ENCODE measurements at places on chromosomes 6 and 20.

- DNase-seq = peak; percentile 85
Observed at GRCh38 chr6:146915671-146916127, 288.5 kb upstream of the STXBP5 start.

GRCh38 chr20:50666709-50667298 lies 24.5 kb downstream of the RIPOR3 start:
- DNase-seq = no peak

DNA sequence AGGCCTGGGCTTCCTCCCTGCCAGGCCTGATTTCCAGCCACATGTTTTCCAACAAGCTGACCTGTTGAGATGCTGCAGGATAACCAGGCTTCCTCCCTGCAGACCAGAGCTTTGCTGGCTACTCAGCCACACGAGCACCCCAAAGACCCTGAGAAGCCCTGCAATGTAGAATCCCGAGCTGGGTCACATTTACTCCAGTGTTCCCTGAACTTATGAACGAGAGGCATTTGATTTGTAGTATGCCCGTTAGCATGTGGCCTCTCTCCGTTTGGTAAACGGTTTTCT lies 4.0 kb downstream of the SIRPA start:
- no peak for DNase-seq

DNA sequence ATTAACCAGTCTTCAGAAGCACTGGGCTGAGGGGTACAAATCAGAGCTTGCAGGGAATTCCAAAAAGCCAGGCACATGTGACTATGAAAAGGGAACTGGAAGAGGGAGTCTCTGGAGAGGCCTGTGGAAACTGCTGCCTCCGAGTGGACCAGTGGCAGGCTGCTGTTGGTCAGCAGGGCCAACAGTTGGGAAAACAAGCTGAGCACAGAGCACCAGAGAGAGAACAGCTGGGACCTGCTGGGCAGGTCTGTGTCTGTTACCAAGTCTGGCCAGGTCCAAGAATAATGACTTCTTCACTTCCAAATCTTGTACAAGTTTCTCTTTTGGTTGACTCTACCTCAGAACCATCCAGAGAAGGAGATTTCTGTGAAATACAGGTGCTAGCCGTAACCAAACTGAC lies 81.4 kb downstream of the LIN28B start:
- no peak for DNase-seq

DNA sequence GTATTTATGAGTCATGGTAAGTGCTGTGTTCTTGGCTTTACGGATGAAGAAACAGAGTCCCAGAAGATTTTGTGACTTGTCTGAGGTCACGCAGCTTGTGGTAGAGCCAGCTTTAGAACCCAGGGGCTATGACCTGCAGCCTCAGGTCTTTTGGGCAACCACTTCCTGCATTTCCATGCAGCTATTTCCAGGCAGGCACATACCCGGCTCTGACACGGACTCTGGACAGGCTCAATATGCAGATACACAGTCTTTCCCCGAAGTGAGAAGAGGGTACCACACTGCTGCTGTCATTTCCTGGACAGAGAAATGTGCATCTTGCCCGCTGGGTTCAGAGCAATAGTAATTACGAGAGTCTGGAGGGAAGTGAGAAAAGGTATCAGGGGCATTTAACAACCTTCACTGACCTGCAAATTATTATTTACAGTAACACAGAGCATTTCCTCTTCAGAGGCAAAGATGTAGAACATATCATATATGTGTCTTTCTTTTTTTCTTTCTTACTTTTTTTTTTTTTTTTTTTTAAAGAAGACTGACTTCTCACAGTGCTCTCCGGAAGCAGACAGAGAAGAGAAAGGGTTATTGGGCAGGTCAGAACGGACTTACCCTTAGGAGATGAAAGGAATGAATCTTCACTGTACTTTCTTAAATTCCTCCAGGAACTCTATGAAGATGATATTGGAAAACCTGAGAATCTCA lies 185.1 kb downstream of the CLIC5 start:
- no peak for DNase-seq

- no peak for DNase-seq
Observed at GRCh38 chr6:99446076-99446475, 21.0 kb upstream of the PNISR start.

DNA sequence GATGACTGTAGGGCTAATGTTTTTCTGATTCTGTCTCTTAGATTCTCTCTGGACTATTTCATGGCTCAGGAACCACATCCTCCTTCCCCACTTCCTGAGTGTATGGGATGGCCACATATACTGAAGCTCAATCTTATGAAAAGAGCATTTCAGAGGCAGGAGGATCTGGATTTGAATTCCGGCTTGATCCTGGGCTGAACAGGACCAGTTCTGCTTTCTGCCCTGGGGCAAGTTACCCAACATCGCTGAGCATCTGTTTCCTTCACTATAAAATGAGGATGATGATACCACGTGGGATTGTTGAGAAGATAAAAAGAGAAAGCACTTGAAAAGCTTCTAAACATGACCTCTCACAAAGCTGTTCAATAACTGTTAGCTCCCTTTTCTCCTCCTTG lies 168.4 kb upstream of the TNFAIP3 start:
- peak; percentile 83 for DNase-seq

- DNase-seq = no peak
Observed at GRCh38 chr6:119445666-119446065, 96.1 kb upstream of the MAN1A1 start.

DNA sequence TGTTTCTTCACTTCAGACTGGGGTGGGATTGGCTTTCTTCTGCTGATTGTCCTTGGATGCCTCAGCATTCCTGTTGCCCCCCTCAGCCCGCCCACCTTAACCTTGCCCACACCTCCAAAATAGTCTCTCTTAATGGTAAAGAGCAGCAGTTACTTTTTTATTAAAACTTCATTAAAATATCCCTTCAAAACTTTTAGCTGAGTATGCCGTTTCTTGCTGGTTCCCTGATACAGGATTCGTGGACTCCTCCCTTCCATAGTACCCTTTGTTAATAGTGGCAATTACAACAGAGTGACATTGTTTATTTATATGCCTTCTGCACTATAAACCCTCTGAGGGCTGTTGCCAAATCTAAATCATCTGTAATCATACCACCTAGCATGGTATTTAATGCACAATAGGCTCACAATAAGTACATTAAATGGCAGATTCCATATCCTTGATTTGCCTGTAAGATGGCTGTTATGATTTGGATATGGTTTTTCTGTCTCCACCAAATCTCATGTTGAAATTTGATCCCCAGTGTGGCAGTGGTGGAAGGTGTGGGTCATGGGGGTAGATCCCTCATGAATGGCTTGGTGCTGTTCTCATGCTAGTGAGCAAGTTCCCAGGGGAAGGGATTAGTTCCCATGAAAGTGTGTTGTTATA lies 3.5 kb upstream of the MOCS1 start:
- no peak for DNase-seq

DNA sequence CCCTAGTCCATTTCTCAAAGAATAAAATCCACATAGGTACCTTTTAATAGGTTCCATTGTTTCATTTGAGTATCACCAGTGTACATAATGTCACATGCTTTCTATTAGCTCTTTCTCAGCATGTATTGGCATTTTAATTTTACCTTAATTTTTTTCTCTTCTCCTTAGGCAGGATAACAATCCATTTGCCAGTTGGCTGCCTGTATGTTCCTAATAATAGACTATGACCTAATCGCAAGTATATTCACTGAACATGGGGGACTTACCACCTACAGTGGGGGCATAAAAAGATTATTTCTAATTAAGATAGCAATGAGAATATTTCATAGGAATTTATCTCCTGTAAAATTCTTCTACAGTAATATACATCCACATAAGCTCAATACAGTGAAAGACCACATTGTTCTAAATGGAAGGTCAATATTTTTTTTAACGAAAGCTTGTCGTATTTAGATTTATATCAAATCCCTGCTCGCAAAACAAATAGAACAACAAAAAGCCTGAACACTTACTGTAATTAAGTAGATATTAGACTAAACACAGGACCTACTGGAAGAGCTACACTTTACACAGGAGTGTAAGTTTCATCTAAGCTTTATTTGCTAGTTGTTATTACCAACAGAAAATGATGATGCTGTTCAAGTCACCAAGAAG lies 76.4 kb downstream of the OGFRL1 start:
- no peak for DNase-seq

DNA sequence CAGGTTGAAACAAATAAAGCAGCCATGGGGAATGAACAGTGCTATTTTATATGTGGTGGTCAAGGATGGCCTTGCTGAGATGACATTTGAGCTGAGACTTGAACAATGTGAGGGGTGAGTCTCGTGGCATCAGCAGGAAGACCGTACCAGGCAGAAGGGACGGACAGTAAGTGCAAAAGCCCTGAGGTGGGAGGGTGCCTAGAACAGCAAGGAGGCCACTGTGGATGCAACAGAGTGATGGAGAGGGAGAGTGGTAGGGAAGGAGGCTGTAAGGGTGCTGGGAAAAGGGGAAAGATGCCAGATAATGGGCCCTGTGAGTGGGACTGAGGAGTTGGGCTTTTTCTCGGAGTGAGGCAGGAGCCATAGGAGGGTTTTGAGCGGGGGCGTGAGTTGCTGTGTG lies 11.5 kb downstream of the KCNB1 start:
- no peak for DNase-seq

DNA sequence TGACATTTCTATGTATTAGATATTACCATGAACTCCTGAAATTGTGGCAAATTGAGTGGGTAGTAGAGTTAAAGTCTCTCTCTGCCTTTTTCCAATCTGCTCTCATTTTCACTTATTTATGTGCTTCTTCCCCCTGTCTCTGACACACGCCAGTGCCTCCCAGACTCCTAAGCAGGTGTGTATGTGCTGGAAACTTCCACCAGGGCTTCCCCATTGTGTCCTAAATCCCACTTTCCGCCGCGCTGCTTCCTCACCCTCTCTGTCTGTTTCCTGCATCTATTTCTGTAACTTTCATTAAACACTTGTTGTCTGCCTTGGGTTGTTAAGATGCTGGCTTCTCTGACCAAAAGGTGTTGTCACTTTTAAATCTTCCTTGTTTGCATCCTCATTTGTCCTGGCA lies 97.6 kb upstream of the HDGFL1 start:
- DNase-seq = no peak

DNA sequence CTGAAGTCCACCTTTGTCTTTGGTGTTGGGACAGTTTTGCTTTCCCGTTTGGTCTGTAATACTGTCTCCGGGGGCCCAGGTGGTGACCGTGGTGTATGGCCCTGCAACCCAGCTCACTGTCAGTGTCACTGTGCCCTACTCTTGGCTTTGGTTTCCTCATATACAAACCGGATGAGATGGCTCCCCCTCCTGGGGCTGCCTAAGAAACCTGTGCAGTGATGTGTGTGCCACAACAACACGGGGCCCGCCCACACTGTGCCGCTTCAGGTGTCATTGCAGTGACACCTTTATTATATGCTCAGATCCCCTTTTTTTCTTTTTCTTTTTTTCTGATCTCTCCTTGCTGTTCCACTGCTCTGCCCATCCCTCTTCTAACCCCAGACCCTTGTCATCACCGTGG lies 73.9 kb downstream of the RAMACL start:
- DNase-seq = no peak

GRCh38 chr6:38658418-38659167 lies 18.9 kb upstream of the BTBD9 start:
- DNase-seq = no peak

GRCh38 chr6:4102687-4103244 lies 23.8 kb upstream of the FAM217A start:
- no peak for DNase-seq

GRCh38 chr6:52566853-52567279 lies 10.0 kb downstream of the TRAM2 start:
- DNase-seq = peak; percentile 4

GRCh38 chr6:120805276-120805675 lies 529.0 kb downstream of the TBC1D32 start:
- DNase-seq = no peak

DNA sequence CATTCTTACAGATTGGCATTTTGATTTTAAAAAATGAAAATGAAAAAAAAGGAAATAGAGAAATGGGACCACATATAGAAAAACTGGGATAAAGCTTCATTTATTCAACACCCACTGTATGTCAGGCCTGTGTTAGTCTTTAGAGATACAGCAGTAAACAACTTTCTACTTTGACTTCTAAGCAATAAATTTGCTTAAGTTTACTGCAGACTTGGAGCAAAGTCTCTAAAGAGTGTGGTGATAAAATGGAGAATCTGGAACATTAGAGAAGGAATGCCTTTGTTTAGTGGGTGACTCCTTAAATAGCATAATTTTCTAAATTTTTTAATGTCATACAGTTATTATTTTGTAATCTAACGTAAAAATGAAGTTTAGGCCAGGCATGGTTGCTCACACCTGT lies 80.7 kb upstream of the CNKSR3 start:
- no peak for DNase-seq

- DNase-seq = no peak
Observed at GRCh38 chr20:64261138-64261537, 5.6 kb downstream of the PCMTD2 start.

GRCh38 chr20:21804802-21805201 lies 99.3 kb downstream of the PAX1 start:
- no peak for DNase-seq

GRCh38 chr6:38634518-38634917 lies 5.2 kb downstream of the BTBD9 start:
- no peak for DNase-seq

DNA sequence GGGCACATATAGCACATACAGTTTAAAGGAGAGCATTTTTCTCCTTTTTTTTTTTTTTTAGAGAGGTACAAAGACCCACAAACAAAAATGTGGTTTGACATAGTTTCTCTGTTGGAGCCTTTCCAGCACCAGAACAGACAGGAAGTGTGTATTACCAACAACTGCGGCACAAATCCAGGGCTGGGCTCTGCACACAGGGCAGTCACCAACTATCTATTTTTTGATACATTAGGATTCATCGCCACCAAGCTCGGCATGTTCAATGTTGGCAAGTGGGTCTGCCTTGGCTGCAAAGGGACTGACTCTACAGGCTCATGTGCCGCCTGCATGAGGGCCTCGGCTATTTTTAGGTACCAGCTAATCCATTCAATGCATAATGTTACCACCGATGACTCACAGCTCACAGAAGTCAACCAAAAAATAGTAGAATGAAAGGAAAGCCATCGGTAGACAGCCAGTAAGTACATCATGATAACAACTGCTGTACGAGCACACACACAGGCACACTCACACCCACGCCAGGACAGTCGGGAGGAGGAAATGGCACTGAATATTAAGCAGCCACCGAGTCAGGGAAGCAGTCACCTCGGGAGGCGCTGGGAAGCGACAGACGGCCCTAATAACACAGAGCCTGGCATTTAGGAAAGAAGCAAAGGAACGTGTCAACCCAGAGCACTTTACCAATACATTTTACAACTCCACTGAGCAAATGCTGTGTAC lies 81.6 kb downstream of the GMPR start:
- peak; percentile 61 for DNase-seq

- no peak for DNase-seq
Observed at GRCh38 chr6:37971711-37972390, 152.3 kb downstream of the ZFAND3 start.

DNA sequence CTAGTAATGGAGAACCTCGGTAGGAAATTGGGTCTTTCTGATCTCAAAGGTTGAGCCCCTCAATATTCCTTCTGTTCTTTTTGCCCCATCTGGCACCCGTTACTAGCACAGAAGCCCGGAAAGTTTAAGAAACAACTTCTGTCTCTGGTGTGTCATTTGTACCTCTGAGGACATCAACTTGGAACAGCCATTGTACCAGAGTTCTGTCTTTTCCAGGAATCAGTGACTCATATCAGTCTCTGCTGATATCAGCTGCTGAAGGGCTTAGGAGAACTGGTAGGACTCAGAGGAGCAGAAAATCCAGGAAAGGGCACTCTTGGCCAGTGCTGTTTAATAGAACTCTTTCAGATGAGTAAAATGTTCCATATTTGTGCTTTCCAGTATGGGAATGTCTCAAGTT lies 78.3 kb upstream of the CHD6 start:
- DNase-seq = peak; percentile 7

Measured in inflammatory macrophage treated with lipopolysaccharide for 1 hour (primary cell).